ENCODE measurements at places on chromosomes 4 and X.

GRCh38 chrX:137562096-137562495 is 3.8 kb upstream of the ZIC3 start:
- DNase-seq = no peak

- no peak for DNase-seq
These were observed 16.3 kb downstream of the OFD1 start for GRCh38 chrX:13750812-13751211.

DNA sequence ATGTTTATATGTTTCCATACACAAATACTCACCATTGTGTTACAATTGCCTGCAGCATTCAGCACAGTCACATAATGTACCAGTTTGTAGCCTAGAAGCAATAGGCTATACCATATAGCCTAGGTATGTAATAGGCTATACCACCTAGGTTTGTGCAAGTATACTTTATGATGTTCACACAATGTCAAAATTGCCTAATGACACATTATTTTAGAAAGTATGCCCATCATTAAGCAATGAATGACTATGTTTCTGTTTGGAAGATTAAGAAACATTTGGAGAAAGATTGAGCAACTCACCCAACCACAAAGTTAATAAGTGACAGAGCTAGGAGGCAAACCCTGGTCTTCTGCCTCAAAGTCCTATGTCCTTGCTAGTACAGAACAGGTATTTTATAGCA is 96.8 kb upstream of the GRIA3 start:
- peak; percentile 34 for DNase-seq

DNA sequence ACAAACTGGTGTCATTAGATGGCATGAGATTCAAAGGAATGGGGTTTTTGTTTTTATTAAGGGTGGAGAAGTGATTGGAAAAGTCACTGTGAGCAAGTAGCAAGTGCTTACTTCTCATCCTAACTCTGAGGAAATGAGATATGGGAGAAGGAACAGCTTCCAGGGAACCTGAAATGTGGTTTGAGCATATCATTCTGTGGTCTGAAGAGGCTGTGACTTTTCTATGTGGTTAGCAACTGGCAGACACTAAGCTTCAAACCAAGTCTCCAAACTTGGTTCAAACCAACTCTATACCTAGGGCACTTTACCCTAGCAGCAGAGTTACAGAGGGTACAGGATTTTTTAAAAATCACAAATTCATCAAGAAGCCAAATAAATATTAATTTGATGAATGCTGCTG is 58.2 kb downstream of the DCLK2 start:
- DNase-seq = no peak
